ENCODE measurements at places on chromosomes 6 and 20. TPM values are rescaled to one million over a fixed set of nuclear protein-coding genes. Genes with fewer than 3 reads are reported as not detected.

Gene HCRTR2
- total RNA-seq = not detected

DNA sequence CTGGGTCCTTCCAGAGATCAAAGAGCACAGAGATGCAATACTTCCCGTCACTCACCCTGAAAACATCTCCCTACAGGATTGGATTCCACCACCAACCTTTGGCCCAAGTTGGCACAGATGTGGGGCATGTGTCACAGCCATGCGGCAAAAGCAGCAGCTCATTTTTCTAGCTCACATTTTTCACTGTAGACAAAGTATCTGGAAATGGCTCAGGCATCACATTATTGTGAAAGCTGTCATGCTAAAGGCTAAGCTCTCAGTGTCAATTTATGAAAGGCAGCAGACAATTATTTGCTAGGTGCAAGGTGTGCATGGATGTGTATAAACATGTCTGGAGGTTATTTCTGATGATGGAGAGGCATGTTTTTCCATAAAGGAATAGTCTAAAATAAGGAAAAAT lies 248.8 kb upstream of the PRND start:
- no peak for DNase-seq

DNA sequence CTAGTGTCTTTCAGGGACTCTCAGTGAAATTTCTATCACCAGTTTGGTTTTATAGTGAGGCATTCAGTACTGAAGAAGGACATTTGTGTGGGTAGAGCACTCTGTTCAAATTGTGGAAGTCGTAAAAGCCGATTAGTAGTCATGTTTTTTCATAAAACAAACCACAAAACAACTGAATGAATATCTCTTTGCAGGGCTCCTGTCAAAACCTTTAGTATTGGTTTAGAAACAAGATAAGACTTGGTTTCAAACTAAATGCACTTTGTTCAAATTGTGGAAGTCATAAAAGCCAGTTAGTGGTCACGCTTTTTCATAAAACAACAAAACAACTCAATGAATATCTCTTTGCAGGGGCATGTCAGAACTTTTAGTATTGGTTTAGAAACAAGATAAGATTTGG lies 23.8 kb downstream of the ADGRF4 start:
- no peak for DNase-seq

Gene RSPO3
- 1.9 TPM for total RNA-seq

GRCh38 chr6:3697609-3698008 lies 53.9 kb downstream of the PXDC1 start:
- DNase-seq = no peak

GRCh38 chr6:2468601-2468955 lies 223.2 kb upstream of the GMDS start:
- no peak for DNase-seq

GRCh38 chr6:68951270-68951669 lies 316.2 kb downstream of the ADGRB3 start:
- DNase-seq = no peak

GRCh38 chr6:169976301-169977081 lies 225.1 kb downstream of the ERMARD start:
- DNase-seq = no peak

- DNase-seq = no peak
These were observed 263.7 kb downstream of the SMOC2 start for GRCh38 chr6:168704678-168705077.

DNA sequence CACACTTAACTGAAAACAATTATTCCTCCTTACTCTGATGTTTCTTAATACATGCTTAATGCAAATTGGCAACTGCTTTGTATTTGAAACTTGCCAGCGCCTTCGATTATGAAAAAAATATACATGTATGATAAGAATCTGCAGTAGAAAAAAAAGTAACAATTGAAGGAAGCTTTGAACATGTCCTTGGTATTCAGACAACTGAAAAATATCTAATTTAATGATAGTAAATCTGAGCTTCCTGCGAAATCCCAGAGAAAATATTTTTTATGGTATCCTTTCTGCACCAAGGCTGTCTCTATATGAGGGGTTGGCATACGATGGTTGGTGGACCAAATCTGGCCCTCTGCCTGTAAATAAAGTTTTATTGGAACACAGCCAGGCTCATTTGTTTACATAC lies 186.2 kb downstream of the HDGFL1 start:
- no peak for DNase-seq

GRCh38 chr20:35432430-35432735 lies 5.6 kb downstream of the GDF5 start:
- DNase-seq = no peak

DNA sequence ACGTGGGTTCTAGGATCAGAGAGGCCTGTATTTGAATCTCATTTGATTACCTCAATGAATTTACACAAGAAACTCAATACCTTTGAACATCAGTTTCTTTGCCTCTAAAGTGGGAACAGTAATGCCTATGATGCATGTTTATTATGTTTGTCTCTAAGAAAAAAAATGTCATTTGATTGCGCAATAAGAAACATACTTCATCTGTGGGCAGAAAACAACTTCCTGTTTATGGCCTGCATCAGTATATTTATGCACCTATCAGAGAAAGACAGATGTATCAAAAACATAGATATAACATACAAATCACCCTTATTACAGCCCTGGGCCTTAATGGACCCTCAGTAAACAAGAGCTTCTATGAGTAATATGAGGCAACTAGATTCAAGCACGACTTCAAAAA lies 516.4 kb upstream of the ARID1B start:
- DNase-seq = no peak

- DNase-seq = no peak
These were observed 18.9 kb downstream of the RFX6 start for GRCh38 chr6:116895935-116896334.

- DNase-seq = peak; percentile 47
These were observed 36.9 kb upstream of the EPB41L1 start for GRCh38 chr20:36117638-36118037.

- DNase-seq = no peak
These were observed 4.3 kb downstream of the PFDN4 start for GRCh38 chr20:54212226-54212625.

Gene NHLRC1
- total RNA-seq = 1.9 TPM

Gene PCNA
- total RNA-seq = 38.1 TPM

GRCh38 chr6:45163952-45164766 lies 164.0 kb upstream of the RUNX2 start:
- no peak for DNase-seq

Gene MCCD1
- total RNA-seq = not detected

Gene PKIG
- total RNA-seq = 159 TPM

All from left cardiac atrium (tissue), 4 donors.